Activated T-helper 17 cell treated with anti-CD3 and anti-CD28 coated beads, Interleukin-2, amount 50 U/mL, for 72 hours (primary cell): ENCODE measurements at places on chromosomes 2 and 18. TPM values are rescaled to one million over a fixed set of nuclear protein-coding genes. Genes with fewer than 3 reads are reported as not detected.
A peak's percentile ranks its signal among the peaks of the same experiment; 100 is the strongest.

GRCh38 chr2:176637486-176638166 is 368.4 kb downstream of the MTX2 start:
- ATAC-seq, result peak; percentile 34

- ATAC-seq, result no peak
Observed at GRCh38 chr2:3784731-3785130, 81.4 kb downstream of the DCDC2C start.

DNA sequence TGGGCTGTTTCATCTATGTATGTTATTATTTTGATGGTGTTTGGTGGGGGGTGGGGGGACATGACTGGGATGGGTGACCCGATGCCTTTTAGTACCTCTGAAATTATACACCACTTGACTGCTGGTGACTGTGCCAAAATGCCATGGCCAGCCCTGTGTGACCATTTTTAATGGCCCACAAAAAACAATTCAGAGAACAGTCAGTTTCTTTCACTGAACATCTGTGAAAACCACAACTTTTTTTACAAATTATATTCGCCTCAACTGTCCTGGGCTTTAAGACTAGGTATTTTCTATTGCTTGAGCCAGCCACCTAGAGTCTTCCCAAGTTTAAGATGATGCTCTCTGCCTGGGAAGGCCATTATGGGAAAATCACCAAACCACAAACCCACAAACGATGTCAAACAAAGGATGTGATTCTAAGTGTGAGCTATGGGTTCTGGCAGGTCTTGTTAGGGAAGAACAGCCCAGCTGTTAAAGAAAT is 33.9 kb downstream of the FN1 start:
- ATAC-seq, result no peak

DNA sequence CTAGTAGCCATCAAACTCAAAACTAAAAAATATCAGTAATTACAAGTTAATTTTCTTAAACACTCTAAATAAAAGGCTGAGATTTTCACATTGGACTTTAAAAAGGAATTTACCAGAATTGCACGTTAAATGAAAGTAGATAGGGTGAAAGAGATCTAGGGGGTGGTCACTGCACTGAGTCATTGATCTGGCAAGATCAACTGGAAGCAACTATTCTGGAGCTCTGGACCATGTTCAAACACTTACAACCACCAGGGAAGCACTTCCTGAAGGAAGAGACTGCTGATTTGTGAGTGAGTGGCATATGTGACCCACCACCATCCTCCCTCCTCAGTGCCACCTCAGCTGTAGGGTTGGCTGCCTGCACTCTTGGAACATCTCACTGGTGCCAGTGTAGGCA is 111.8 kb downstream of the UGGT1 start:
- no peak for ATAC-seq

DNA sequence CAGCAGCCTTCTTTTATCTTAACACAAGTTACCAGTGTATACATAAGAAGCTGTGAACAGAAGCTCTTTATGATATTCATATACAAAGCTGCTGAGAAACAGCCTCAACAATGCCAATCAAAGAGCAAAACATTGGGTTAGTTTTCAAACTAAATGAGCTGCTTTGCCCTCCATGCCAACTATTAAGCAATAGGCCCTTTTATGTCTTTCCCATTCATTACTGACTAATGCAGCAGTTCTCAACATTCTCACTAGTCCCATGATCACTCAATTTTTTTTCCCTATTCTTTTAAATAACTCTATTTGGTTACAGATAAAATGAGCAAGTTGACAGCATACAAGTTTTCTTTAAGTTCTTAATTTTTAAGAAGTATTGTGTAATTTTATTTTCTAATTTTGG is 57.9 kb upstream of the FRZB start:
- ATAC-seq, result no peak

DNA sequence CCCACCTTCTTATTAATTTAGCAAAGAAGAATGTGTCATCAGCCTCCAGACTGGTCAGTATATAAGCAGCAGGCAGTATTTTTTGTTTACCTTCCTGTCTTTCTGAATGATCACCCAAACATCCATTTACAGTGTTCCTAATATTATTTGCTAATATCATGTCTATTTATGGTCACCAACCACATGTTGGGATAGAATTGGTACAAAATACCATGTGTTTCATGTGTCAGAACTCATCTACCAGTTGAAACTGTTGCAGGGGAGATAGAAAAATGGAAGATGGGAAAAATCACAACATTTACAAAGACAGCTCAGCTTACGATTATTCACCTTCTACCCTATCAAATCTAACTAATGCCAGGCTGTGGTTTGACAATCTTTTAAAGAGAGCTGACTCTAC is 66.2 kb downstream of the ANKRD44 start:
- no peak for ATAC-seq

Gene TYMS
- 414 TPM for total RNA-seq
